ENCODE measurements at places on chromosomes 12 and 14.
A peak's percentile ranks its signal among the peaks of the same experiment; 100 is the strongest.

DNA sequence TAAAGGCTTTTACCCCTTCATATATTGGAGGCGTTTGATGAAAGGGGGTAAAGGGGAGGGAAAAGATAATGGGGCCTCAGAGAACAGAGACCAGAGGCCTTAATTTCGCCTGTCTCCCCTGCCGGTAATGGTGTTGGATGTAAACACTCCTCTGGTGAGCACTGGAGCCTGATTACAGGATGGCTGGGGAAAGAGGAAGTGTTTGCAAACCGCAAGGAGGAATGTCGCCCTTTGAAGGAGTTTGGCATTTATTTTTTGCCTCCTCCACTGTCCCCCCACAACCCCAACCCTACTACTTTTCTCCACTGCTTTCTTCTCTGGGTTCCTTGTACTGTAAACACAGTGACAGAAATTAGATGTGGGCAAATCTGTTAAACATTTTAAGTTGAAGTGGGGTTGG lies 211.9 kb upstream of the TBX3 start:
- DNase-seq: no peak

- DNase-seq: no peak
Observed at GRCh38 chr12:11040162-11040561, 9.0 kb upstream of the TAS2R31 start.

DNA sequence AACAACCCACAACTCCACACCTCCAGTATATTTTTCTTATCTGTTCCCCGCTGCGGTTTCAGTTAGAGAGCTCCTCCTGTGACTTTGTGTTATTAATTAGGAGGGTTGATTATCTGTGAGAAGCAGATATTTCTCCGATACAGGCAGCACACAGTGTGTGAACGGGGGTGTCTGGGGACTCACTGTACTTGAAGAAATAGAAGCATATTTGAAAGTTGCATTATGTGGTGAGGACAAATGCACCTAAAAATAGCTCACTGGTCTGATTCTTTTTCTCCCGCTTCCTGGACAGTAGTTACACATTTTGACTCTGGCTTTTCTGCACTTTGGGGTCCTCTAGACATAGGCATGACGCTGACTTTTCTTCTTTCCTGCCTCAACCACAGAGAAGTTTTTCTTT lies 277.7 kb downstream of the VRK1 start:
- no peak for DNase-seq

- DNase-seq: no peak
Observed at GRCh38 chr14:41868396-41868795, 261.7 kb downstream of the LRFN5 start.

DNA sequence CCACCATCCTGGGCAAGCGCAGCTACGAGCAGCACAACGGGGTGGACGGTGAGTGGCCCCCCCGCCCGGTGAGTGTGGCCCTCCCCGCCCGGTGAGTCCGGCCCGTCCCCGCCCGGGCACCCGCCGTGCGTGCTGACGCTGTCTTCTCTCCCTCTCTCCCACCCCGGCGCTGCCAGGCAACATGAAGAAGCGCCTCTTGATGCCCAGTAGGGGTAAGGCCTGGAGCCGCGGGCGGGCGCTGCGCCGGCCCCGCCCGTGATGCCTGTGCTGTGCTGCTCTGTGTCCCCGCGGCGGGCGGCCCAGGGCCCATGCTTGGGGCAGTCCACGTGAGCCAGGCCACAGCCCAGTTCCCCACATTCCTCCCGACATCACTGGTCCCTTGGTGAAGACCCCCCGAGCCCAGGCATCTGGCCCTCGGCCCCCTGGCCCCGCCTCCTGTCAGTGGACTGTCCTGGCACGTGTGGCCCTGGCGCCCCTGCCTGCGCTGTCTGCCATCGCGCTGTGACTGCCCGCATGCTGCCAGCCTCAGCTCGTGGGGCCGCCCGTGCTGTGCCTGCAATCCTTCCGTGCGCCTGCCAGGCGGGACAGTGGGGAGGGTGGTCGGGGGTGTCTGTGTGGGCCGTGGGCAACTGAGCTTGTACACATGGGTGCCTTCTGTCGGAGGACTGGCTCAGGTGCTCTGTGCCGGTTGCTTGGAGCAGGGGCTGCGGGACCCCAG lies 7.9 kb upstream of the CRIP2 start:
- no peak for DNase-seq

GRCh38 chr14:90574188-90575131 lies 177.6 kb downstream of the CALM1 start:
- DNase-seq: peak; percentile 94

- DNase-seq: no peak
Observed at GRCh38 chr12:124558313-124558712, 9.1 kb downstream of the NCOR2 start.

GRCh38 chr12:30973175-30973574 lies 46.6 kb downstream of the TSPAN11 start:
- no peak for DNase-seq

DNA sequence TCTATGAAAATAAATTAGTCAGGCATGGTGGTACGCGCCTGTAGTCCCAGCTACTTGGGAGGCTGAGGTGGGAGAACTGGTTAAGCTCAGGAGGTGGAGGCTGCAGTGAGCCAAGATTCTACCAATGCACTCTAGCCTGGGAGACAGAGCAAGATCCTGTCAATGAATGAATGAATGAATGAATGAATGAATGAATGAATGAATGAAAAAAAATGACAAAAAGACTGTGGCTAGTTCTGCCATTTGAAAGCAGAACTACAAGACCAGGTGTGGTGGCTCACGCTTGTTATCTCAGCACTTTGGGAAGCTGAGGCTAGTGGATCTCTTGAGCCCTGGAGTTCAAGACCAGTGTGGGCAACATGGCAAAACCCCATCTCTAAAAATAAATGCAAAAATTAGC lies 32.2 kb upstream of the NPFF start:
- DNase-seq: no peak

- no peak for DNase-seq
Observed at GRCh38 chr12:130919086-130919485, 34.6 kb upstream of the ADGRD1 start.

- DNase-seq: no peak
Observed at GRCh38 chr12:11958221-11959091, 112.3 kb upstream of the BCL2L14 start.

DNA sequence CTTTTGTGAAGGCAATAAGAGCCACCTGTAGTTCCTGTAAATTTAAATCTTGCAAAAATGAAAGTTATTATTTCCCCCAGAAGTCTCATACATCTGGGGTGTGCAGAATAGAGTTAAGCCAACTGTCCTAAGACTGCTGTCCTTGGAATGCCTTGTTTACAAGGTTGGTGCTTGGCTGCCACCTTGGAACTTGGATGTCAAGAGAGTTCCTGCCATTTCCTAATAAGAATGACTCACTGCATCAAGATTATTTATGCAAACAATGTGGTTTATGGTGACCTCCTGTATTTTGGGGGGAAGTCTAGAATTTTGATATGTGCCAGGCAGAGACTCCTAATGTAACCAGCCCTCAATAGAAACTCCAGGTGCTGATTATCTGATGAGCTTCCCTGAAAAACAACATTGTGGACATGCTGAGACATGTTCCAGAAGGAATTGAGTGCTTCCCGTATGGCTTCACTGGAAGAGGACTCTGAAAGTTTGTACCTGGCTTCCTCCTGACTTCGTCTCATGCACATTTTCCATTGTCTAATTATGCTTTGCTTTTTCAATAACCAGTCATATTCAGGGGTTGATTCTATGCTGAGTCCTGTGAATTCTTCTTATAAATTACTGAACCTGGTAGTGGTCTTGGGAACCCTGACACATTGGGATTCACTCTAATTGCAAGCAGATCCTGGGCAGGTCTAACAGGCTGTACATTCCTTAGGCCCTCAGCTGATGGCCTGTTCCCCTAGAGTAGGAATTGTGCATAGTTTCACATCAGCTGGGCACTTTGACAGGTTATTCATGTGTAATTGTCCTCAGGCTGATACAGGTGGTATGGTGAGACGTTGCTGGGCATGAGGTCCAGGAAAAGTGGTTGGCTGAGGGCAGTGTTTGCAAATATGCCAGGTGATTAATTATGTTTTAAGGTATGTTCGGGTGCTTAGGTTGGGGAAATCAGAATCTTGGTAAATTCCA lies 1370.7 kb upstream of the TMEM132C start:
- peak; percentile 39 for DNase-seq

DNA sequence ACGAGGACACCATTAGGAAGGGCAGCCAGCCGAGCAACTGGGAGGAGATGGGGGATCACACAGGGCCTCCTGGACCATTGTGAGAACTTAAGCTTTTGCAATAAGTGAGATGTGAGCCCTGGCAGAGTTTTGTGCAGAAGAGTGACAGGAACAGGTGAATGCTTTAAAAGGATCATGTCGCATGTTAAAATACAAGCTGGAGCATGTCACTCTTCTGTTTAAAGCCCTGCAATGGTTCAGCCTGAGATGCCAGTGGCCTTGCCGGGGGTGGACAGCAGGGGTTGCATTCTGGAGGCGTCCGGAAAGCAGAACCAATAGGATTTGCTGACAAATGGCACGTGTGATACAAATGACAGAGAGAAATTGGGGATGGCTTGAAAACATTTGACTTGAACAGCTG lies 137.5 kb upstream of the RFLNA start:
- DNase-seq: no peak

DNA sequence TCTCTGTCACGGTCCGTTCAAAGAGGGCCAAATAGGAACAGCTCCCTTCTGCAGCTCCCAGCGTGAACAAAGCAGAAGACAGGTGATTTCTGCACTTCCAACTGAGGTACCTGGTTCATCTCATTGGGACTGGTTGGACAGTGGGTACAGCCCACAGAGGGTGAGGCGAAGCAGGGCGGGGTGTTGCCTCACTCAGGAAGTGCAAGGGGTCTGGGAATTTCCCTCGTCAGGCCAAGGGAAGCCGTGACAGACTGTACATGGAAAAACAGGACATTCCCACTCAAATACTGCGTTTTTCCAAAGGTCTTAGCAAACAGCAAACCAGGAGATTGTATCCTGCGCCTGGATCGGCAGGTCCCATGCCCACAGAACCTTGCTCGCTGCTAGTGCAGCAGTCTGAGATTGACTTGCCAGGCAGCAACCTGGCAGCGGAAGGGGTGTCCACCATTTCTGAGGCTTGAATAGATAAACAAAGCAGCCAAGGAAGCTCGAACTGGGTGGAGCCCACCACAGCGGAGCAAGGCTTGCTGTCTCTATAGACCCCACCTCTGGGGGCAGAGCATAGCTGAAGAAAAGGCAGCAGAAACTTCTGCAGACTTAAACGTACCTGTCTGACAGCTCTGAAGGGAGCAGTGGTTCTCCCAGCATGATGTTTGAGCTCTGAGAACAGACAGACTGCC lies 22.7 kb downstream of the SLC38A1 start:
- no peak for DNase-seq

GRCh38 chr12:16272222-16272621 lies 5.3 kb downstream of the SLC15A5 start:
- no peak for DNase-seq

DNA sequence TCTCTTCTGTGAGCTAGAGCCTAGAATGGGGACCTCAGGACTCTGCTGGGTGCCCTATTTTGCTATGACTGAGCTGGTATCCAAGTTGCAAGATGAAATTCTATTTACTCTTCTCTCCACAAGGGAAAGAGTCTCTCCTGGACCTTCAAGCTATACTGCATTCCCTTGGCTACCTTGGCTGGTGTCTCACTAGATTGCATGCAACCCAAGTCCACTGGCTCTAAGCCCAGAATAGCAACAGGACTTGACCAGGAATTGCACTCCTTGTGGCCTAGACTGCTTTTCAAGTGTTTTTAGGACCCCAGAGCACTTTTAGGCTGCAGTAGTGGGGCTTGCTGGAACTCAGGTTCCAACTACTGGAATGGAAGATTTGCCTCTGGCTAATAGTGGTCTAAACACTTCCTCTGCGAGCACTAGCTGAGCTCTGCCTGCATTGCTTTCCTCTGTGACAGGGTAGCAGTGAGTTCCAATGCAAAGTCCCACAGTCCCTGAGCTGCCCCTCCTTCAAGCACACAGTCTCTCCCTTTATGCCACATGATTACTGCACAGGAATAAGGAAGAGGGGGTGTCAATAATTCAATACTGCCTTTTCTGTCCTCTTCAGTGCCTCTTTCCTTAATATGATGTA lies 1009.1 kb upstream of the FLRT2 start:
- no peak for DNase-seq

- DNase-seq: no peak
Observed at GRCh38 chr12:59716043-59716442, 120.2 kb downstream of the SLC16A7 start.

DNA sequence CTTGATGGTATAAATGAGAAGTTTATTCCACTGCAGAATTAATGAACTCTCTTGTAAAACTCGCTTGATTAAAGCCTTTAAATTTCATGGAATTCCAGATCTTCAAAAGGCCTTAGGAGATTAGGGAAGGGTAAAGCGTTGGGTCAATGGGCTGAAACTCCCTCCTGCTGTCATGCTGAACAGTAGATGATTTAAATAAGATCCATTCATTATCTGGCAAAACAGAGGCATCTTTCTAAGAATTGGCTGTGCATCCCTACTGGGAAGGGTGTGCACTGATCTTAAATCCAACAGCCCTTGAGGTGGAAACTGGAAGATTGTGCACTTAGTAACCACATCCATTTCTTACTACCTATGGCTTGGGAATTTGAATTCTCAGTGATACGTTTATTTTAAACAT lies 56.0 kb downstream of the PLCZ1 start:
- no peak for DNase-seq

- no peak for DNase-seq
Observed at GRCh38 chr12:102885043-102885932, 31.8 kb downstream of the PAH start.

DNA sequence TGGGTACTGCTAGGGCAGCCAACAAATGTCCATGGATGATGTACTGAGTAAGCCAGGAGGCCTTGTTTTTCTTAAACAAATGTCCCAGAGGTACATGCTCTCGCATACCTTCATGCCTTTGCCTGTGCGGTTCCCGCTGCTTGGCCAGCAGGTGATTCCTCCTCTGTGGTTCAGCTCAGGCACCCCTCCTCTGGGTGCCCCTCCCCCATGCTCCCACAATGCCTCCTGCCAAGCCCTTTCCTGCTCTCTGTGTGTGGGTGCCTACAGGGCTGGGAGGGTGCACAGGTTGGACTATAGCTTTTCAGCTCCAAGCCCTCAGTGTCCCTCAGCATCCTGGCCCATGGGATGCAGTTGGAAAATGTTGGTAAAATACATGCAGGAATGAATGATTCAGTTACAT lies 23.5 kb downstream of the ASB2 start:
- no peak for DNase-seq

GRCh38 chr12:59736786-59737185 lies 141.0 kb downstream of the SLC16A7 start:
- DNase-seq: no peak

- DNase-seq: no peak
Observed at GRCh38 chr14:71143381-71144290, 236.4 kb downstream of the PCNX1 start.

All from NCI-H1105 treated with DMSO at 0.1 percent for 48 hours (cell line).